ENCODE measurements at places on chromosomes 16 and 17.

GRCh38 chr17:4938688-4939545 lies 929 bp downstream of the SLC25A11 start:
- no peak for DNase-seq

- no peak for DNase-seq
Observed at GRCh38 chr16:11225677-11226549, 30.1 kb downstream of the SOCS1 start.

DNA sequence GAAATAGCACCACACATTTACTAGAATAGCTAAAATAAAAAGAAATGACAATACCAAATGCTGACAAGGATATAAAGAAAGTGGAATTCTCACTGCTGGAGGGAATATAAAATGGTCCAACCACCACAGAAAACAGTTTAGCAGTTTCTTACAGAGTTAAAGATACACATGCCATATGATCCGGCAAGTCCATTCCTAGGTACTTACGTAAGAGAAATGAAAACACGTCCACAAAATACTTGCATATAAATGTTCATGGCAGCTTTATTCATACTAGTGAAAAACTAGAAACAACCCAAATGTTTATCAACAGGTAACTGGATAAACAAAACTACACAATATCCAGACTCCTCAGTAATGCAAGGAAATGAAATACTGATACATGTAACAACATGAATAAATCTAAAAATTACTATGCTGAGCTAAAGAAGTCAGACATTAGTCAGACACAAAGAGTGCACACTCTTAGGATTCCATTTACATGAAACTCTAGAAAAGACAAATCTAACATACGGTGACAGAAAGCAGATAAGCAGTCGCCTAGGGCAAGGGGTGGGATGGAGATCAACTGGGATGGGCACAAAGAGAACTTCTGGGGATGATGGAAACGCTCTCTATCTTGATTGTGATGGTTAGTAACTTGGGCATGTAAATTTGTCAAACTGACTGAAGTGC lies 76.4 kb downstream of the SMG6 start:
- no peak for DNase-seq

GRCh38 chr17:61345825-61346666 lies 53.6 kb upstream of the TBX2 start:
- no peak for DNase-seq

DNA sequence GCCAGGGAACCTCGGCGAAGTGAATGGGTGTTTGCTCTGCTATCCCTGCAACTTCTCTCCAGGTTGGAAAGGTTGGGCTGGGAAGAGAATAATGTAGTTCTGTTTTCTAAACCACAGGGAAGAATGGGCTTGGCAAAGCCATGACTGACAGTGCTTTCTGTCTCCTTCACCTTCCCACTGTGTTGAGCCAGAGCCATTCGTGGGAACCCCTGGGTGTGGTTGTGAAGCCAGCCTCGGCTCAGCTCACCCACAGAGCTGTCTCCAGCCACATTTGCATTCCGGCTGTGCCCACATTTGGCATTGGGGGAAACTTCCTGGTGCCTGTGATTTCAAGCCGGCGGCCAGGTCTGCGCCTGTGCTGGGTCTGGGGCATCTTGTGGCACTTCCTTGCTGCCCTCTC lies 39.9 kb downstream of the BAIAP2 start:
- no peak for DNase-seq

- DNase-seq, result no peak
Observed at GRCh38 chr17:13981881-13982280, 87.4 kb upstream of the COX10 start.

DNA sequence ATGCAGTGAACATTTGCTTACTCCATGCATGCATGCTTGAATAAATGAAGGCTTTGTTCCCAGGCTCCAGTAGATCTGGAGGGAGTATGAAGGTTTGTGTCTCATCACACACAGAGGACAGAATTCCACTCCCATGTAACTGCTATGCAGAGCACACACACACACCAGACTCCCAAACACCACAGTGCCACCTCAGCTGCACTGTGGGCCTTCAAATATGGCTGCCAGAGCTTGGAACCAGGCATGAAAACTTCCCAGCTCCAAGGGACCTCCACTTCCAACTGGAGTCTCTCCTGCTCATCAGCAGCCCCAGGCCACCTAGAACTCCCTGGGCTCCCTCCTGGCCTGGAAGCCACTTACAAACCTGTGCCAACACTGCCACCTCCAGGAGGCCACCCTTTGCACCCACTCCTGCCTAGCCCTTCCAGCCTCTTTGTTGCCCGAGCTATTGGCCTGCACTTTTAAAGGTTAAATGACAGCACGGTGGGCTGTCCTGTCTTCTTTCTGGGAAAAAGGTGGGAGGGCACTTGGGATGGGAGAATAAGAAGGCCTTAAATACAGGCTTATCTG lies 151.2 kb downstream of the ZNF423 start:
- DNase-seq, result no peak

DNA sequence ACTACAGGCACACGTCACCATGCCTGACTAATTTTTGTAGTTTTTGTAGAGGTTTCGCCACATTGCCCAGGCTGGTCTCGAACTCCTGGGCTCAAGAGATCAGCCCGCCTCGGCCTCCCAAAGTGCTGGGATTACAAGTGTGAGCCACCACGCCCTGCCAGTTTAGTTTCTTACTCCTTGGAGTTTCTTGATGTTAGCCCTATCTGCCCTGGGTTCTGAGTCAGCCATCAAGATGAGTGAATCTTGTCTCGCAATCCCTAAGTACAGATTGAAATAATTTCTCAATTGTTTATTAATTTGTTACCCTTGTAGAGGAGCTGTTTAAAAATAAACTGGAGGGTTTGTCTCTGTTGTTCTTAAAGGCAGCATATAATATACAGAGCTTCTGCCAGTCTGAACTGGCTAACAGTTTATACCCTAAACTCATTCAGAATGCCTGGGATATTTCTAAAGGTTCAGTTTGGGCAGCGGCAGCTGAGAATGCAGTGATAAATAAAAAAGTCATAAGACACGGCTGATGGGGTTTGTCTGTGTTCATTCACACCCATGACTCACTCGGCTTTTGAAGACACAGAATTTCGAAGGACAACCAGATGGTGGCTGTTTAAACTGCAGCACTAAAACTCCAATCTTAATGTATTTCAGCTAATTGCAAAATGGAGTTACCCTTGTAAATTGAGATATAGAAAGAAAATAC lies 39.6 kb downstream of the GPRC5B start:
- DNase-seq, result peak; percentile 80

GRCh38 chr17:37492167-37492566 lies 2.5 kb downstream of the DUSP14 start:
- DNase-seq, result no peak

GRCh38 chr16:53884748-53885147 lies 180.8 kb downstream of the FTO start:
- DNase-seq, result no peak

GRCh38 chr17:76688165-76688622 lies 22.6 kb downstream of the MXRA7 start:
- DNase-seq, result no peak

GRCh38 chr16:53837426-53837825 lies 133.5 kb downstream of the FTO start:
- DNase-seq, result no peak

- no peak for DNase-seq
Observed at GRCh38 chr16:84928679-84929420, 82.5 kb downstream of the ZDHHC7 start.

DNA sequence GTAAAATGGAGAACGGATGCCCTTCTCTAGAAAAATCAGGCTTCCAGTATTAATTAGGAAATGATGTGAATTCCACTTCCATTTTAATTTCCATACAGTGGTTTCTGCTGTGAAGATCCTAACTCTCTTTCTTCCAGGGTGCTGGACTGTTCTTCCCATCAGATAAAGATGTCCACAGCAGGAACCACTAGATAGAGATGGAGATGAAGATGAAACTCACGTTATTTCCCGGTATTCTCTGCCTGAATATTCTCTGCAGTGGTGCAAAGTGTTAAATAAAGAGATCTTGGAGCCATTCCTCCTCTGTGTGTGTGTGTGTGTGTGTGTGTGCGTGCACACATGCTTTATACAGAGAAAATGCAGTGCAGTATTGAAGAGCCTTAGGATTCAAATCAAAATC lies 727.5 kb downstream of the KCNJ2 start:
- no peak for DNase-seq

- no peak for DNase-seq
Observed at GRCh38 chr16:81933361-81933760, 77.9 kb downstream of the SDR42E1 start.

GRCh38 chr16:63289834-63290460 lies 1253.7 kb upstream of the CDH8 start:
- DNase-seq, result no peak
